ENCODE measurements at places on chromosomes 16 and 17.
A peak's percentile ranks its signal among the peaks of the same experiment; 100 is the strongest.

GRCh38 chr17:58333736-58334207, 5.2 kb upstream of the TSPOAP1 start:
- no peak for DNase-seq

- no peak for DNase-seq
Observed at GRCh38 chr17:83052241-83052564, 27.2 kb upstream of the METRNL start.

- DNase-seq, result peak; percentile 46
Observed at GRCh38 chr16:50616883-50617645, 64.0 kb downstream of the SNX20 start.

DNA sequence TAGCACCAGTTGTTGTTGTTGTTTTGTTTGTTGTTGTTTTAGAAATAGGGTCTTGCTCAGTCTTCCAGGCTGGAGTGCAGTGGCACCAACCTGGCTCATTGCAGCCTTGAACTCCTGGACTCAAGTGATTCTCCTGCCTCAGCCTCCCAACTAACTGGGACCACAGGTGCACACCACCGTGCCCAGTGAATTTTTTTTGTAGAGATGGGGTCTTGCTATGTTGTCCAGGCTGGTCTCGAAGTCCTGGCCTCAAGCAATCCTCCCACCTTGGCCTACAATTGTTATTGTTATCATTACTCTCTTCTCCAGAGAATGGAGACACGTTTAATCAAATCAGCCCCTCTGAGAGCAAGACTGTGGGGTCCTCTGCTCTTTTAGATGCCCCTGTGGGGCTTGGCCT, 42.7 kb upstream of the EMP2 start:
- DNase-seq, result no peak

- DNase-seq, result no peak
Observed at GRCh38 chr17:77999413-78000173, 41.1 kb downstream of the TNRC6C start.

DNA sequence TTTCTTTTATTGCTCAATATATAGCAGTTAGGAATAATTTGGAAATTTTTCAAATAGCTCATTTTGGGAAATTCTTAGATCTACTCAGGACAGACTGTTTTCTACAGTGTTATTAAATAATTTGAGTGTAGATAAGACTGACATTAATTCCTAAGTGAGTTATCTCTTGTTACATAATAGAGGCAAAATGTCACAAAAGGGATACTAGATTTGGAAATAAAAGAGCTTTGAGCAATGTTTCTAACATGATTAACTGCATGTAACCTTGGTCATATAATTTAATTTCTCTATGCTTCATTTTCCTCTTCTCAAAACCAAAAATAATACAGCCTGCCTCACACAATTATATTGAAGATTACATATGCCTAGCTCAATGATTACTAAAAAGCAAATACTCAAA, 16.3 kb upstream of the KIF2B start:
- no peak for DNase-seq

- DNase-seq, result no peak
Observed at GRCh38 chr17:67636834-67637520, 80.8 kb upstream of the NOL11 start.

- DNase-seq, result no peak
Observed at GRCh38 chr17:67119102-67119501, 74.7 kb downstream of the CACNG1 start.

DNA sequence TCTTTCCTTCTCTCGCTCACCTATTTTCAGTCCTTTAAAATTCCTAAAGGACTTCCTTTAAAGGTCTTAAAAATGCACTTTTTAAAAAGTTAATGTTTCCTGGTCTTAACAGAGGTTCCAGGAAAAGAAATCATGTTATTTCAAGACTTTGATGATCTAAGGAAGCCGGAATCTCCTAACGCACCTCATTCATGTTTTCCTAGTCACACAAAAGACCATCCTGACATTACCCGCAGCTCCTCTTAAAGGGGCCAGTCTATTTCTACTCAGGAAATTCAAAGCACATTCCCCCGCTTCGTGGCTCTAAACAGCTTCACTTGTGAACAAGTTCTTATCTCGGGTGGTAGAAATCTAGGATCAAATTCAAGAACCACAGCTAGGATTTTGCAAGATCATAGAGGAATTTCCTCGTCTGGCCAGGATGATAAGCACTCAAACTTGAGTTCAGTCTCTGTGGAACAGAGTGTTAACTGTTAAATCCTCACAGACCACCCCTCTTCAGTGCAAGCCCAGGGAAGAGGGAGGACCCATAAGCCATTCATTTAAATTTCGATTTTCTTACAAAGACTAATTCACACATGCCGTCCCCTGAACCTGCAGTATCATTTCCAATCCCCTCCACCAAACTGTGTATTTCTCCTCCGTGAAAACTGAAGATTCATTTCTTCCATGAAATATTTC, 137.1 kb upstream of the AXIN2 start:
- no peak for DNase-seq

DNA sequence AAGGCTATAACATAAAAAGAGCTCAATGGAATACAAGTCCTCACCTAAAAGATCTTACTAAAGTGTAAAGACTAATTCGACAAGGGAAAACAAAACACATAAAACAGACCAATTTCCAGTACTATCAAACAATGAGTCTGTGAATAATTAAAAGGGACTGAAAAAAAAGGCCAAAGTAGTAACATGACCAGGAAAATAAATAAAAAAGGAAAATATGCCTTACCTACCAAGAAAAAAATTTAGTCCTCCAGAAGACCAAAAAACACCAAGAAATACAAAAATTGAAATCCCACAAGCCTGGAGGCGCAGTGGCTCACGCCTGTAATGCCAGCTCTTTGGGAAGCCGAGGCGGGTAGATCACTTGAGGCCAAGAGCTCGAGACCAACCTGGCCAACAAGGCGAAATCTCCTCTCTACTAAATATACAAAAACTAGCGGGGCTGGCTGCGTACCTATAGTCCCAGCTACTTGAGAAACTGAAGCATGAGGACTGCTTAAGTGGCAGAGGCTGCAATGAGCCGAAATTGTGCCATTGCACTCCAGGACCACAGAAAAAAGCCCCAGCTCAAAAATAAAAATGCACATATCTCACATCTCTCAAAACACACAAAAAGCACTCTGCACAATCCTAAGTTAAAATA, 60.8 kb downstream of the TEX14 start:
- DNase-seq, result no peak

GRCh38 chr17:69423450-69423849, 9.0 kb downstream of the MAP2K6 start:
- no peak for DNase-seq

DNA sequence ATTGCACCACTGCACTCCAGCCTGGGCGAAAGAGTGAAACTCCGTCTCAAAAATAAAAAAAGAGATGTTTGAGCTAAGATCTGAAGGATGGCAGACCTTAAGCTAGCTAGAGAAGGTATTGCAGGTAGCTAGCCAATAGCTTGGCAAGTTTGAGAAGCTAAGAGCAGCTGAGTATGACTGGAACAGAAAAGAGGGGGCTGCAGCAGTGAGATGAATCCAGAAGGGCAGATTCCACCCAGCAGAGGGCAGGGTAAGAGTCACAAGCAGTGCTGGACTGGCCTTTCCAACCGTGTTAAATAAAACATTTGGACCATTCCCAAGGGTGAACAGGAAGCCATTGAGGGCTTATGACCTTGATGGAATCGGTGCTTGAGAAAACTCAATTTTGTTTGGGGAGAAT, 5.7 kb upstream of the PHAF1 start:
- no peak for DNase-seq

- no peak for DNase-seq
Observed at GRCh38 chr17:8430966-8431365, 4.7 kb upstream of the NDEL1 start.

DNA sequence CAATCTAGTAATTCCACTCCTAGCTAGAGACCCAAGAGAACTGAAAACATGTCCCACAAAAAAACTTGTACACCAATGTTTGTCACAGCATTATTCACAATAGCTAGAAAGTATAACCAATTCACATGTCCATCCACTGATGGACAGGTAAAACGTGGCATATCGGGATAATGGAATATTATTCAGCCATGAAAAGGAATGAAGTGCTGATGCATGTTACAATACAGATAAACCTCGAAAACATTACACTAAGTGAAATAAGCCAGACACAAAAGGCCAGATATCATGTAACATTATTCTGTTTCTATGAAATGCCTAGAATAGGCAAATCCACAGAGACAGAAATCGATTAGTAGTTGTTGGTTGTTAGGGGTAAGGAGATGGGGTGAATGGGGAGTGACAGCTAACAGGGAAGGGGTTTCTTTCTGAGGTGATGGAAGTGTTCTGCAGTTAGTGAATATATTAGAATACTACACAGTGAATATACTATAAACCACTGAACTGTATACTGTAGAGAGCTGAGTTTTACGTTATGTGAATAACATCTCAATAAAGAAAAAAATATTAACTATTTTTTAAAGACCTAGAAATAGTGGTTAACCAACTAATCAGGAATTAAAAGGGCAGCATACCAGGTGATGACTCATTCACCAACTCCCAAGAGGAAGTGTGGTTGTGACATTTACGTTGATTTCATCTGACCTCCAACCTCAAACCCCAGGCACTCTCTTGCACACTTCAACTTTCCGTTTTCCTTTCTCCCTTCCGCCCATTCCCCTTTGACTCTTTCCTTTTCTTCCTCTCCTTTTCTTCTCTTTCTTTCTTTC, 48.6 kb downstream of the GAS7 start:
- DNase-seq, result no peak

GRCh38 chr17:41695954-41696757, 7.5 kb downstream of the EIF1 start:
- no peak for DNase-seq

DNA sequence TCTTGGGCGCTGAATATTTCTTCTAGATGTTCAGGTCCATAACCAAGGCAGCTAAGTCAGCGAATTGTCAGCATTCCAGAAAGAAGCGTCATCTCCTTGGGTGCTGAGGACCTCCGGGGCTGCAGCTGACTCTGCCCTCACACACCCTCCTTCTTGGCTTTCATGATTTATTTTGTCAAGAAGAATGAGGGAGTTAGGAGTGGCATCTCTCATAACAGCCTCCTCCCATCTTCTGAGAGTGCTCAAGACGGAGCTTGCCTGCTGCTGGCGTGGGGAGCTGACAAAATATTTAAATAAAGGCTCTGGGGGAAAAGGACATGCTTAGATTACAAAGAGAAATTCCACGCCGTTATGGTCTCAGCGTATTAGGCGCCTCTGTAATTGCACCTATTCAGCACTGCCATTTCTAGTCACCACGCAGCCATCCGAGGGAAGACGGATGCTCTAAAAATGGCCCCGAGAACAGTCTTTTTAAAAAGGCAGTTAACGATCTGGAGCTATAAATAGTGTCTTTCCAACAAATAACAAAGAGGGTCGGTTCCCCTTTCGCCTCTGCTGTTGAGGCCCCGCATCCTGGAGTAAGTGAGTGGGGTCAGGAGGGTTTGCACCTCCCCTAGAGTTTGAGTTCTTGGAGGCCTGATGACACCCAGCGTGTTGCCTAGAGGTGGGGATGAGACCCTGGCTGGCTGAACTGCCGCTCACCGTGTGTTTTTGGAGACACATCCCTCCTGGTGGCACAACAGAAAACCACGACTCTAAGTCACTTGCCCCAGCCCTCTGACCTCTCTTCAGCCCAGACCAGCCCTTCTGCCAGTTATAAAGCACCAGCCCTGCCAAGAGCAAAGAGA, 187.0 kb downstream of the CCDC182 start:
- DNase-seq, result peak; percentile 63

DNA sequence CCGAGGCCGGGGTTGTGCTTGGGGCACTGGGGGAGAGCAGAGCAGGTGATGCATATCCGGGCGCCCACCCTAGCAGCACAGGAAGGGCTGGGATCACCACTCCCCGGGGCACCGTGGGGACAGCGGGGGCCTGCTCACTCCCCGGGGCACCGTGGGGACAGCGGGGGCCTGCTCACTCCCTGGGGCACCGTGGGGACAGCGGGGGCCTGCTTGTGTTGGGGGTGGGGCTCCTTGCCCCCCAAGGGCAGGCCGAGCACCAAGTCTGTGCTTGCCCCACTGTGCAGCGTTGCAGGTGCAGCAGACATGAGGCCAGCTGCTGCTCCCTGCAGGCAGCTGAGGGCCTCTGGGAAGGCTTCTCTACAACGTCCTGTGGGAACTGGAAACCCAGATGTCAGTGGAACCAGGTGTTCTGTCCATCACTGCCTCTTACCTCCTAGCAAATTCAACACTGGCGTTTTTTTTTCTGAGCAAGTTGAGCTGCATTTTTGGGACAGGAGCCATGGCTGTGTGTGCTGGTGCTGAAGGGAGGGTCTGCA, 25.0 kb upstream of the ZNF750 start:
- DNase-seq, result no peak

DNA sequence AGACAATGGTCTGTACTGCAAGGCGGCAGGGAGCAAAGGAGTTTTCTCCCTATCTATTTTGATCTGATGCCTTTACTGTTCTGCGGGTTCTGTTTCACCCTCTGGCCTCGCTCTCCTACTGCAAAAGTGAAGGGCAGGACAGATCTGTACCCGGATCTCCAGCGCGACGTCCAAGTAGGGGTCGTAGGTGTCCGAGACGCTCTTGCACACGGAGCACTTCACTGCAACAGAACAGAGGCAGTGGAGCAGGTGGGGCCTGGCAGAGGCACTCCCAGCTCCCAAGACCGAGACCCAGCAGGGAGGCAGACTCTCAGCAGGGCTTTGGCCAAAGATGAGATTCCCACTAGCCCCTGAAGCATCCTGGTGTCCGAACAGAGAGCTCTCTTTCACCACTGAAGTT, 19.8 kb downstream of the USP36 start:
- DNase-seq, result no peak

DNA sequence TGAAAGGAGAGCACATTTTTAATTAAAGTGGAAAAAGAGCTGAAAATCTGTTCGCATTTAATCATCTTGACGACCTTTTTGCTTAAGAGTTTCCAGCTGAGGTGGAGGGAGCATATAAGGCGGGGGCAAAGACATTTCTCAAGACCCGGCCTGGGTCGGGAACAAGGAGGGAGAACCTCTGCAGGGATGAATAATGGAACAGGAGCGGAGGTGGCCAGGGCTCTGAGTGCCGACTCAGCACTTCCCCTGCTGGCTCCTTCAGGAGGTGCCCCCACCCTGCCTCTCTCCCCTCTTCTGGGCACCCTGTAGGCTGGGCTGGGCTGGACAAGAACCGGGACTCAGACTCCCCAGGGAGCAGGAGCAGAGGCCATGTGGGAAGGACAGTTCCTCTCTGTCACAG, 7.9 kb upstream of the NGFR start:
- no peak for DNase-seq

- no peak for DNase-seq
Observed at GRCh38 chr17:40561871-40562611, 3.2 kb downstream of the CCR7 start.

DNA sequence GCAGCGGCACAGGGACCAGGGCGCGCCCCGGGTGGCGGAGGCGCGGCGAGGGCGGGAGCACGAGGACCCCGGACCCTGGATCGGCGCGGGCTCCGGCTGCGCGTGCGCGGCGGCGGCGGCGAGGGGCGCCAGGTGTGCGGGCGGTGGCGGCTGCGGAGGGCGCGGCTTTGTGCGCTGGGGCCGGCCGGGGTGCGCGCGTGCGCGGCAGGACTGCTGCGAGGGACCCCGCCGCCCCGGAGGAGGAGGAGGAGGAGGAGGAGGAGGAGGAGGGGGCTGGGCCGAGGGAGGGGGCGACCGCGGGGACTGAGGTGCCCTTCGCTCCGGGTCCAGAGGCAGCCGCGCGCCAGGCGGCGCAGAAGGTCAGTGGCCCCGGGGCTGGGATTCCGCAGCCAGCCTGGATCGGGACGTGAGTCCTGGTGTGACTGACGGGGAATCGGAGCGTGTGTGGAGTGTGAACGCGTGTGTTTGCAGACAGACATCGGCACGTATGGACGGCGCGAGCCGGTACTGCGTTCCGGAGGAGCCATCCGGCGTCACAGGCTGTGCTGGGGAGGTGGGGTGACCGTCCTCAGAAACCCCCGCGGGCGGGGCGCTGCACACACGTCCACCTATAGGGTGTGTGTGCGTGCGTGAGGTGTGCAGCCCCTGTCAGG, 19.5 kb upstream of the RAP1GAP2 start:
- peak; percentile 68 for DNase-seq

GRCh38 chr17:58985971-58986370, 120.7 kb downstream of the TRIM37 start:
- no peak for DNase-seq

Measured in right kidney (tissue), 9 donors.